ENCODE measurements at places on chromosomes 1 and 21. TPM values are rescaled to one million over a fixed set of nuclear protein-coding genes. Genes with fewer than 3 reads are reported as not detected.

DNA sequence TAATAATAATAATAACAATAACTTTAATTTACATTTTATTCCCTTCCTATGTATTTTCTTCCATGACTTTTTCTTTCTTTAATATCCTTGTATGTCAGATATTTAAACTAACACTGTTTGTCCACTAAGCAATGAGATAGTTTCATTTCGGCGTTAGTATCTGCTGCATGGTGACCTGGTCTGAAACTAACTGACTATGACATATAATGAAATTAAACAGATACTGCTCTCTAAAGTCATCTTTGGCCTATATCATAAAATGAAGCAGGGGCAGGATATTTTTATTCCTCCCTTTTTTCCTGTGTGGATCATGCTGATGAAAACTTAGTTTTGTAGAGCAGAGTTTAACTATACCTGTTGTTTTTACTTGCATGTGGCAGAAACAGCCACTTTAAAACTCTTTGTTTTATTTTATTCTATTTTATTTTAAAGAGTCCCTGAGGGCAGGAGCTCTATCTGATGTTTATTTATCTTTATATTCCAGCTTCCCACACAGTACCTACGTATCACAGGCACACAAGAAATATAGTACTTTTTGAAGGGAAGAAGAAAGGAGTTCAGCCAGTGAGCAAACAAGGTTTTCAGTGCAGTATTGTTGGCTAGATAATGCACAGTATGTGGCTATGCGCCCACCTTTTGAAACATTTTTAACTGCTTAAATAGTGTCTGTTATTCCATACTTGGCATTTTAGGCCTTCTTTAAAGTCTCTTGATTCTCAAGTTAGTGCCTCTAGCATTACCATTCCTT lies 165.6 kb downstream of the PHTF1 start:
- DNase-seq, result no peak
- peaks cover 14% of the 10 kb centered on the region for H3K36me3 ChIP-seq
- no peaks in the 10 kb centered on the region for H3K4me1 ChIP-seq

DNA sequence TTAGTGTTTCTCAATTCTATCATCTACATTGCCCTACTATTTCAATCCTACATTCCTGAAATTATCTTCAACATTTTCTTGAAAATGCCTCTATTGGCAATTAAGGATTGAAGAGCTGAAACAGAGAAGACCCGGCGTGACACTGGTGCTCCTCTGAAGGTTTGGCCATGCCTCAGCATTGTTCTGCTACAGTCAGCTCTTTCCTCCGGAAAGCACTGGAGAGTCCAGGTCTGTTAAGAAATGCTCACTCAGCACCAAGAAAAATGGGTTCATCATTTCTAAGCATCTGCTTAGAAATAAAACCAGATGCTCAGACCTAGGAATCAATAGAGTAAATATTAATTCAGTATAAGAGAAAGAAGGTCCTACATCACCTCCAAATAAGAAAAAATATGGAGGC lies 58.8 kb downstream of the WARS2 start:
- no peak overlapping the region for H3K27ac ChIP-seq

GRCh38 chr1:248406721-248407692 lies 4.2 kb downstream of the OR2T1 start:
- H3K27me3 ChIP-seq, result no peaks in the 10 kb centered on the region
- no peak overlapping the region for H3K4me3 ChIP-seq
- H3K27ac ChIP-seq, result no peak overlapping the region
- DNase-seq, result no peak
- peaks cover 10% of the 10 kb centered on the region for H3K4me1 ChIP-seq

DNA sequence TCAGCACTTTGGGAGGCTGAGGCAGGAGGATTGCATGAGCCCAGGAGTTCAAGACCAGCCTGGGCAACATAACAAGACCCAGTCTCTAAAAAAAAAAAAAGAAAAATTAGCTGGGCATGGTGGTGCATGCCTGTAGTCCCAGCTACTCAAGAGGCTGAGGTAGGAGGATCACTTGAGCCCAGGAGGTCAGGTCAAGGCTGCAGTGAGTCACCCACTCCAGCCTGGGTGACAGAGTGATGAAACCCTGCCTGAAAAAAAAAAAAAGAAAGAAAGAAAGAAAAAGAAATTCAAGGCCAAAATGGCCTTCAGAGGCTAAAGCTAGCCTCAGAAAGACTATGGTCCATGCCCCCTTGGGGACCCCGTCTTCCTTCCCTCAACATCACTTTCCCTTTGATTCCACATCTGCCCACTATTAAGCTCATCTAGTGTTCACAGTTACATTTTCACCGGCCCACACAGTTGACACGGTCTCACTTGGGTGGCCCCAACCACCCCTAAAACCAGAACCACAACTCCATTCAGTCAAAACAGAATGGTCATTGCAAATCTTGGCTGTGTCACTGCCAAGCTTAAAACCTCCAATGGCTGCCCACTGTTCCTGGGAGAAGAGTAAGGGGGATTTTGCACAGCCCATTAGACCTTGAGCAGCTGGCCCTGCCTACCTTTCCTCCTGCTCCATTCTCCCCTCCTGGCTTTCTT lies 2.1 kb upstream of the CAPN8 start:
- H3K27me3 ChIP-seq, result peaks cover 18% of the 10 kb centered on the region
- no peaks in the 10 kb centered on the region for H3K36me3 ChIP-seq
- H3K27ac ChIP-seq, result no peak overlapping the region
- DNase-seq, result no peak
- no peak overlapping the region for H3K4me3 ChIP-seq

GRCh38 chr1:247056071-247056470 lies 22.5 kb downstream of the ZNF670 start:
- H3K27me3 ChIP-seq, result no peaks in the 10 kb centered on the region
- peaks cover 9% of the 10 kb centered on the region for H3K4me1 ChIP-seq
- H3K4me3 ChIP-seq, result no peak overlapping the region
- DNase-seq, result no peak

DNA sequence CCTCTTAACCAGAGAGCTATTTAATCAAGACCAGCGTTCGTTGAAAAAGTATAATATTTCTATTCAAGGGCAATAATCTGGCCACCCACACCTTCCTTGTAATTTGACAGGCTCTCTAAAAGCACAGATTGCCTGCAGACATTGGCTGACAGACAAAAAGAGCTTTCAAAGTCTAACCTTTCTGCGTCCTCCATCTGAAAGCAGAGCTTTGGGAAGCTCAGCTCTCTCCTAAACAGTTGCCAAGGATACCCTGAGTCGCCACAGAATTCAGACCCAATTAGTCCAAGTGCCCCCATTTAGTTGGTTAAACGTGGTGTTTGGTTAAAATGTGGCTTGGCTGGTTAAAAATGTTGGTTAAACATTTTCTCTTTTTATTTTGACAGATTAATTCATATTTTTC lies 33.7 kb upstream of the PLA2G2C start:
- H3K27ac ChIP-seq, result no peak overlapping the region
- no peak overlapping the region for H3K4me3 ChIP-seq
- DNase-seq, result no peak
- H3K4me1 ChIP-seq, result no peaks in the 10 kb centered on the region
- H3K27me3 ChIP-seq, result peaks cover 54% of the 10 kb centered on the region

DNA sequence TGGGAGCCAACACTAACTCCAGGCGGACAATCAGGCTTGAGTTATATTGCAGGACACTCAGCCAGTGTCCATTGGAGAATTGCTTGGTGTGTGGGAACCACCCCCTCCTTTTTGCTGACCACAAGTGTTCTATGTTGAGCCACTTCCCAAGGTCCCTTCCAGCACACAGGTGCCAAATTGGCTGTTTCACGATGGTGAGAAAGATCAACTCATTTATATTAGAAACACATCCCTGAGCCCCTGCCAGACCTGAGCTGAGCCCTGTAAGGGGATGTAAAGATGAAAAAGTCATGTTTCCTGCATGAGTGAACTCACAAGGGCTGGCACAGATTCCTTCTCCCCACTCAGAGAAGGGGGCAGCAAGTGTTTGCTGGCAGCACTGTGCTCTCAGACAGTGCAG lies 96.5 kb downstream of the KCNN3 start:
- H3K27ac ChIP-seq, result no peak overlapping the region
- H3K4me3 ChIP-seq, result no peak overlapping the region
- peaks cover 9% of the 10 kb centered on the region for H3K27me3 ChIP-seq
- no peaks in the 10 kb centered on the region for H3K36me3 ChIP-seq
- no peak for DNase-seq

- no peaks in the 10 kb centered on the region for H3K36me3 ChIP-seq
- H3K4me1 ChIP-seq, result no peaks in the 10 kb centered on the region
- DNase-seq, result no peak
- no peak overlapping the region for H3K4me3 ChIP-seq
- no peak overlapping the region for H3K27ac ChIP-seq
Measured at GRCh38 chr1:23194119-23194984, 22.9 kb downstream of the HTR1D start.

DNA sequence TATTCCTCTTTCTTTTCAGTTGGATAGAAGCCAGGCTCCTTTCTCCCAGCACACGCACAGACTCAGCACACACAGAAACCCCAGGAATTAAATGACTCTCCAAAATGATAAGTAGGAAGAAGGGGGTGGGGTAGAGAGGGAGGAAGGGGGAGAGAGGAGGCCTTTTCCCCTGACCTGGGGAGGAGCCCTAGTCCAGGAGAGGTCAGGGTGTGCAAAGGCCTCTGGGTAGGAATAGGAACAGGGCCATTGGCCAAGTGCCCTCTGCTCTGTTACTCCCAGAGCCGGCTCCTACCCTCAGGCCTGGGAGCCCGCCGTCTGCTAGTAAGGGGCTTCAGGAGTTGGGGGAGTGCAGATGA lies 35.6 kb upstream of the PUM1 start:
- no peak for DNase-seq
- no peaks in the 10 kb centered on the region for H3K27me3 ChIP-seq
- H3K4me1 ChIP-seq, result no peaks in the 10 kb centered on the region
- no peaks in the 10 kb centered on the region for H3K36me3 ChIP-seq

GRCh38 chr1:9328201-9328600 lies 35.5 kb downstream of the SPSB1 start:
- no peaks in the 10 kb centered on the region for H3K36me3 ChIP-seq
- no peak overlapping the region for H3K4me3 ChIP-seq
- H3K27ac ChIP-seq, result no peak overlapping the region
- DNase-seq, result no peak

GRCh38 chr1:43992232-43992995 lies 1.0 kb downstream of the CCDC24 start:
- peaks cover 16% of the 10 kb centered on the region for H3K4me1 ChIP-seq
- peak overlapping the region; percentile 83 for H3K4me3 ChIP-seq
- H3K27ac ChIP-seq, result peak overlapping the region; percentile 24
- no peaks in the 10 kb centered on the region for H3K36me3 ChIP-seq
- DNase-seq, result no peak

DNA sequence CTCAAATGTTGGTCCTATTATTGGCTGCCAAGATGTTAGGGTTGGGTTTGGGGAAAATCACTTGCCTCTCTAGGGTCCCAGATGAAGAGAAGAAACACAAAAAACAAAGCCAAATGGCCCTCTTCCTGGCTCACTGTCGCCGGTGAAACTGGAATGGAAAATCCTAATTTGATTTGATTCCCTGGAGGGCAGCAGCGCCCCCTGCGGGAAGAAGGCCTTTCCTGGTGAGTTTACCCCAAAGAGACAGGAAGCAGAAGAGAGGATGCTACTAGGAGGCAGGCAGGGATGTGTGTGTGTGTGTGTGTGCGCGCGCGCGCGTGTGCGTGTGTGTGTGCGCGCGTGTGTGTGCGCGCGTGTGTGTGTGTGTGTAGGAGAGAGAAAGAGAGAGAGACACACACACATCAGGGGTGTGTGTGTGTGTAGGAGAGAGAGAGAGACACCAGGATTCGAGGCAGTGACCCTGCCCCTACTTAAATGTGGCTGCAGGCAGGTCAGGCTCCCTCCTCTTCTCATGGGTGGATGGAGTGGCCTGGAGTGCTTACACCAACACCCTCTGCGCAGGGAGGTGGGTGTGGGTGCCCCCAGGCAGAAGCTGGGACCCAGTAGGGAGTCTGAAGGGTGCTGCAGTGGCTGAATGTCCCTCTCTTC lies 3.1 kb upstream of the SELENON start:
- H3K4me3 ChIP-seq, result peak overlapping the region; percentile 8
- H3K27me3 ChIP-seq, result peaks cover 41% of the 10 kb centered on the region
- H3K4me1 ChIP-seq, result peaks cover 26% of the 10 kb centered on the region
- H3K36me3 ChIP-seq, result no peaks in the 10 kb centered on the region
- peak; percentile 87 for DNase-seq

DNA sequence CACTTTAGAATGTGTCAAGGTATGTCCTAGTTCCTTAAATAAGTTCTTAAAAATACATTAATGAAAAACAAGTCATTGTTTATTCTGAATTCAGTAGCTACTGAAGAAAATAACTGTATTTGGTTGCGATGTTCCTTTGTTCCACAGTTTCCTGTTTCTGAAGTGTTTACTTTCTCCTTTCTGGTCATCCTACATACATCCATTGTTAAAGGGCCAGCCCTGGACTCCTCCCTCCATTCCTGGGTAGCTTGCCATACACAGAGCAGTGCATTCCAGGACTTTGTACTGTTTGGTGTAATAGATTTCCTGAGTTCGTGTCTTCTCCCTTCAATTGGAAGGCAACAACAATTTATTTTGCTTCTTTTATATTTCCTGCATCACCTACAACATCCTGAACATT lies 845.4 kb upstream of the CXADR start:
- no peaks in the 10 kb centered on the region for H3K27me3 ChIP-seq
- H3K27ac ChIP-seq, result no peak overlapping the region
- no peak for DNase-seq
- no peak overlapping the region for H3K4me3 ChIP-seq
- no peaks in the 10 kb centered on the region for H3K36me3 ChIP-seq

GRCh38 chr1:205391386-205391785 lies 30.5 kb downstream of the LEMD1 start:
- H3K27ac ChIP-seq, result no peak overlapping the region
- H3K27me3 ChIP-seq, result peaks cover 43% of the 10 kb centered on the region
- H3K4me1 ChIP-seq, result no peaks in the 10 kb centered on the region
- no peaks in the 10 kb centered on the region for H3K36me3 ChIP-seq
- no peak for DNase-seq

- no peak overlapping the region for H3K27ac ChIP-seq
- no peaks in the 10 kb centered on the region for H3K36me3 ChIP-seq
- H3K27me3 ChIP-seq, result peaks cover 16% of the 10 kb centered on the region
- H3K4me3 ChIP-seq, result no peak overlapping the region
- DNase-seq, result no peak
- no peaks in the 10 kb centered on the region for H3K4me1 ChIP-seq
Measured at GRCh38 chr21:38261851-38262250, 5.1 kb downstream of the KCNJ15 start.

- peaks cover 3% of the 10 kb centered on the region for H3K27me3 ChIP-seq
- H3K27ac ChIP-seq, result no peak overlapping the region
- no peaks in the 10 kb centered on the region for H3K4me1 ChIP-seq
- no peak overlapping the region for H3K4me3 ChIP-seq
Measured at GRCh38 chr1:53349369-53349835, 21.5 kb upstream of the LRP8 start.

GRCh38 chr1:7477593-7477992 lies 293.5 kb upstream of the VAMP3 start:
- H3K36me3 ChIP-seq, result no peaks in the 10 kb centered on the region
- no peaks in the 10 kb centered on the region for H3K27me3 ChIP-seq
- no peak overlapping the region for H3K4me3 ChIP-seq
- H3K4me1 ChIP-seq, result no peaks in the 10 kb centered on the region

Gene FGR
- total RNA-seq, result 1.8 TPM

Gene B3GALT2
- total RNA-seq, result 0.99 TPM

Gene PLA2G5
- total RNA-seq, result not detected

Gene CTXND2
- total RNA-seq, result not detected

Gene DIP2A
- 43.4 TPM for total RNA-seq

Gene ASCL5
- total RNA-seq, result not detected

Gene GUCA2A
- total RNA-seq, result not detected

Gene CDA
- total RNA-seq, result not detected

Gene C1QA
- not detected for total RNA-seq

Gene MEGF6
- 11.2 TPM for total RNA-seq

Gene TNFRSF1B
- total RNA-seq, result 370 TPM

Gene CHODL
- total RNA-seq, result 0.32 TPM
